ENCODE measurements at places on chromosomes 4 and X. TPM values are rescaled to one million over a fixed set of nuclear protein-coding genes. Genes with fewer than 3 reads are reported as not detected.

Gene FAT4
- 1.4 TPM for total RNA-seq

Gene KLB
- total RNA-seq, result 0.03 TPM

Gene RNF212
- total RNA-seq, result 0.17 TPM

Gene CNKSR2
- 0.78 TPM for total RNA-seq

Gene NUDT9
- 15.1 TPM for total RNA-seq

Gene ZNF630
- total RNA-seq, result 1.3 TPM

Gene KANTR
- 2.3 TPM for total RNA-seq

Gene CLTRN
- total RNA-seq, result 0.32 TPM

Gene MAGEA3
- total RNA-seq, result not detected

Gene PAGE2B
- not detected for total RNA-seq

Gene SLC6A14
- total RNA-seq, result 0.20 TPM

Gene ADGRL3
- total RNA-seq, result 0.60 TPM

Data from foreskin keratinocyte (primary cell).